ENCODE measurements at places on chromosomes 7 and 10.
A peak's percentile ranks its signal among the peaks of the same experiment; 100 is the strongest.

DNA sequence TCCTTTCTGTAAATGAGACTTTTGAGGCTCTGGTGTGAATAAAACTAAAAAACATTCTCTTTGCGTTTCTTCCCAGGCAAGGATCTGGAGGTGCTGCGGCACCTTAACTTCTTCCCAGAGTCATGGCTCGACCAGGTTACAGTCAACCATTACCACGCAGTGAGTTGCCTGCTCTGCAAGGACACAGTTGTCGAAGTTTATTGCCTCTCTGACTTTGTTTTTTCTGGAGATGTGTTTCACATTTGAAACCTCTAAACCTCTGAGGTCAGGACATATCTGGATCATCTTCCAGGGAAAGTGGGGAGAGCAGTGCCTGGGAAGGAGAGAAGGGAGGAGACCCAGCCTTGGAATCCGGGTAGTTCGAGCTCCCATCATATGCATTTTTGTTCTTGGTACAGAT lies 43.4 kb upstream of the PLEKHA1 start:
- no peak for DNase-seq

GRCh38 chr7:26284995-26285632 lies 6.5 kb upstream of the SNX10 start:
- DNase-seq: peak; percentile 85

- no peak for DNase-seq
Observed at GRCh38 chr7:21215307-21215706, 212.6 kb upstream of the SP4 start.

- no peak for DNase-seq
Observed at GRCh38 chr7:67453580-67454380, 457.1 kb downstream of the TYW1 start.

DNA sequence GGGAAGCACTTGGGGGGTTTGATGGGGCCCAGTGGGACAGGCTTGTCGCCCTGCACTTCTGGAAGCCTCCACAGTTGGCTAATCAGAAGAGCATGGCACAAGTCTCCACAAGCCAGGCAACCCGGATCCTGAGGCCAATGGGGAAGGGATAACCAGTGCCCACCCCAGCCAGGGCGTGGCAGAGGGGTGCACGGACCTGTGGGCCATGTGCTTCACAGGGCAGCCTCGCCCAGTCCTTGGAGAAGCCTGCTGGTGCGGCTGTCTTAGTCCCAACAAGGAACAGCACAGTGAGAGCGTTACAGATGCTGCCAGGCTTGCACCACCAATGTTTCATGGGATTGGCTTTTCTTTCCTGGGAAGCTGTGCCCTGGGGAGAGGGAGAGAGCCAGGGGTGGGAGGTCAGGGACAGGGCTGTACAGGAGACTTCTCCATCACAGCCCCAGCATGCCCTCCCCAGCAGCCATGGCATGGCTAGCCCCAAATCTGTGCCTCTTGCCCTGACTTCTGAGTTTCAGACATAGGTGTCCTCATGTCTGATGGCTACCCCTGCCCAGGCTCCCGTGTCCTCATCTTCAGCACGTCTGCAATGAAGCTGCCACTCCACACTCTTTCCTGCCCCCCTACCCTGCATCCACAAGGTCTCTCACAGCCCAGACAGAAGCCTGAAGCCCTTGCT lies 116.0 kb downstream of the PTPN20 start:
- no peak for DNase-seq

DNA sequence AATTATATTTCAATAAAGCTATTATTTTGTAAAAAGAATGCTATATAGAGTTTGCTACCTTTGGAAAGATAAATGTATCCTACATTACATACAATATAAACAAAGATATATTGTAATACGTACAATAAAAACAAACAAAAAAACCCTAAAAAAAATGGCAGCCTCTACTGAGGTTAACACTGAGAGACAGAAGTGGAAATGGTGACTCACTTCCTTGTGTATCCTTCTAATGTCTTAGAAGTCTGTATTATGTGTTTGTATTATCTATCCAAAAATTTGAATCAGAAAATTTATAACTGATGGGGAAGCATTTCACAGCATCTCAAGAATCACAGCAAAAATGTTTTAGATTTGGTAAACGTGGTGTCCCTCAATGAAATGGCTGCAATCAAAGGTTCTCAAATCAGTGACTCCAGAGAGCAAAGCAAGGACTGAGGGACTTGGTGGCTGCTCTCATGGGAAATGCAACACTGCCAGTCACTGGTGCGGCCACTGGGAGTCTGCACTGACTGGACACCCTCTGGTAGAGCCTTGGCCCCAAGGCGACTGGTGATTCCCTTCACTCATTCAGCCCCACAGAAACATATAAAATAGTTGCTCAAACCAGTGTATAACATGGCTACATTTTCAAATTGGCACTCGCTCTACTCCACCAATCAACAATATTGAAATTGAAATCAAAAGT lies 53.8 kb downstream of the PANK1 start:
- no peak for DNase-seq

- no peak for DNase-seq
Observed at GRCh38 chr7:29859524-29860185, 53.3 kb downstream of the WIPF3 start.

- DNase-seq: no peak
Observed at GRCh38 chr10:104581884-104582601, 59.0 kb upstream of the SORCS3 start.

- peak; percentile 10 for DNase-seq
Observed at GRCh38 chr7:30436518-30436917, 42.1 kb downstream of the NOD1 start.

DNA sequence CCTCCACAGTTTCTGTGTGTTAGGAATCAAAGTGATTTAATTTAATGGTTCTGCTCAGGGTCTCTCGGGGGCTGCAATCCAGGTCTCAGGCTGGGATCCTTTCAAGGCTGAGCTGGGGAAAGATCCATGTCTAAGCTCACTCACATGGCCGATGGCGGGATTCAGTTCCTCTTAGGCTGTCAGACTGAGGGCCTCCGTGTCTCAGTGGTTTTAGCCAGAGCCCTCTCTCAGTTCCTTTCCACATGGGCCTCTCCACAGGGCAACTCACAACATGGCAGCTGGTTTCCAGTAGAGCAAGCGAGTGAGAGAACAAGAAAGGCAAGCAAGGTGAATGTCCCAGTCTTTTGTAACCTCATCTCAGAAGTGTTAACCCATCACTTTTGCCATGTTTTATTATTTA lies 26.9 kb downstream of the CAV1 start:
- no peak for DNase-seq

DNA sequence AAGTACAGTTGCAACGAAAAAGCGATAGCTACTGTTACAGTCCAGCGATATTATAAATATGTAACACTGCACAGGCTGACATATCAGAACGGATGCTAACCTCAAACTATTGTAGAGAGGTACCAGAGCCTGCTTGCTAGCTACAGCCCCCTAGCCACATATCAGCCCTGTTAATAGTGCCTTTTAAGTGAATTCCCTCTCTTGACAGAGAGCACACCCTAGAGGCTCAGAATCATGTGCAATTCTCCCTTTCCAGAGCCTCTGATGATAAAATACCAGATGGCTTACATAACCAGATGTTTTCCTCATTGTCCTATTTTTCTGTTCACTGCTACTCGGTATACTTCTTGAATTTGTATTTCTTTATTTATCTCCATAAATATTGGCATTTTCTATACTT lies 960.7 kb upstream of the CELF2 start:
- no peak for DNase-seq

DNA sequence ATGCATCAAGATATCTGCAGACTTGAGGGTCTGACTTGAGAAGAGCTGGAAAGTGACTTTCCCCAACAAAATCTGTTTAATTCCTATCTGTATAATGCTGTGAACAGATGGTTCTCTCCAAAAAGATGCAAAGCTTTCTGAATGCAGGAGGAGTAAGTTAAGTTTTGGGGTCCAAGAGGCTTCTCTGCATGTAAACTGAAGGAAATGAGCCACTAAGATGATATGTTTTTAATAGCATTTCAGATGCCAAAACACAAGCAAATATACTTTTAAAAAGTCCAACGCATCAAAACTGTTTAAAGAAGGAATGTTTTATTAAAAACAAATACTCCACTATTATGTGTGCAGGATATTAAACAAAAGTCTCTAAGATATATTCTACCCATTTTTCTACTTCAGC lies 137.0 kb downstream of the STRA8 start:
- DNase-seq: no peak

- no peak for DNase-seq
Observed at GRCh38 chr10:112708461-112708860, 241.6 kb upstream of the TCF7L2 start.

GRCh38 chr10:128943111-128943510 lies 523.9 kb upstream of the MGMT start:
- DNase-seq: no peak

- no peak for DNase-seq
Observed at GRCh38 chr10:3935141-3935540, 150.1 kb upstream of the KLF6 start.

Measured in NCI-H82 (cell line).